ENCODE measurements at places on chromosomes 16 and 17.

GRCh38 chr17:13362341-13363122 lies 239.2 kb downstream of the HS3ST3A1 start:
- DNase-seq: no peak

DNA sequence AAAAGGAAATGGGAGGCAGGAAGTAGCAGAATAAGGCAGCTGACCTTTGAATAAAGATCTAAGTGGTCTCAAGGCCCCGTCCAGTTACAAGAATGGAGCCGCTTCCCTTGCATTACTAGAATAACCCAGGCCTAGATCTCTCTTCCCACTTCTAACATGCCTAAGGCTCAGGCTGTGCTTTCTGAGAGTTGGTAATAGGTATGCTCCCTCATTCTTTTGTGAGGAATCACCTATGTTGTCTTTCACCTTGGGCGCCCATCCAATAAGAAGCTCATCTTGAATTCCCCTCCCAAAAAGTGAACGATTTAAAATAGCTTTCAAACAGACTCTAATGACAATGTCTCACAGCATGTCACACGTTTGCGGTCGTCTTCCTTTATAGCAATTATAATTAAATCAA lies 101.2 kb downstream of the KCNJ2 start:
- DNase-seq: no peak

DNA sequence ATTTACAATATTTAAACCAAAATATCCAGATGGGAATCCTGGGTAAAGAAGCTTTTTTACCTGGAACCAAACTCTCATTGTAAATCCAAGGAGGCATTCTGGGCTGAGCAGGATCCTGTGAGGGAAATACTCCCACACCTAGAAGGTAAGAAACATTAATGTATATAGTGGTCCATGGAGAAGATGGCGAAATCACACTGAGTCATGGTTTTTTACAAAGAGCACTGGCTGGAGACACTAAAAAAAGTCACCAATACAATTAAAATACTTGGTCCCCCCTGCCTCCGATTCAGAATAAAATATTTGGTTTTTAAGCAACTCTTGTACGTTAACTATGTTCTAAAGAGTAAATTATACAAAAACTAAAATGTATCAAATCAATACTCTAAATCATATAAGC lies 32.9 kb downstream of the SYNRG start:
- no peak for DNase-seq

GRCh38 chr17:60253048-60253447 lies 103.3 kb downstream of the CA4 start:
- DNase-seq: no peak

GRCh38 chr17:63491977-63492618 lies 15.2 kb downstream of the ACE start:
- DNase-seq: no peak

DNA sequence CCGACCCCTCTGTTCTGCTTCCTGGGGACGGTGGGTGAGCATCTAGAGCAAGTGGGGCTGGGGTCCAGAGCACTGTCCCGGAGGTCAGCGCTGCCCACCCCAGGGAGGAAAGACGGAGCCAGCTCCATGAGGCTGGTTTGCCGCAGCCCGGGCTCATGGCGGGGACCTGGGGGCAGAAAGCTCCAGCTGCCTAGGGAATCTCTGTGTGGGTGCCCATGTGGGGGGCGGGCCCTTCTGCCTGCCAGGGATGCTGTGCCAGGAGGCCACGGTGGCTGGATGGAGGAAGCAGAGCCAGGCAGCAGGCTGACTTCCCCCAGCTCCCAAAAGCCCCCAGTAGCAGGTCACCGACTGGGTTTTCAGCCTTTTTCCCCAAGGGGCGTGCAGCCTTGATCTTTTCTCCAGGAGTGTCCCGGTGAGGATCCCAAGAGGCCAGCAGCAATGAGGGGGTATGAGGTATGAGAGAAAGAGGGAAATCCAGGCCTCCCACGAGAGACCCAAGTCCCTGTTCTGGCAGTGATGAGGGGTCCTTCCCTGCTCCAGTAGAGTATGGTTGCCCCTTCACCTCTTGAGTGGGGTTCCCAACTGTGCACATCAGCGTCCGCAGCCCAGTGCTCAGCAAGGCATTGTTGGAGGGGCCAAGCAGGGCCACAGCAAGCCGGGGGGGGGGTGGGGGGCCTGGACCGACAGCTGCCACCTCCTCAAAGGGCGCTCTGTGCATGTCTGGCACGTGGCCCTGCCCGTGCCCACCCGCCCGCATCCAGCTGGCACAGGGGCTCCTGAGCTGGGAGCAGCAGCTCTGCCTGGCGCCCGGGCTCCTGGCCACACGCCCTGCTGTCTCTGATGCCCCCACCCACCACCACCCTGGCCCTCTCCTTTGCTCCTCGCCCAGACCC lies 15.6 kb upstream of the BCAR1 start:
- DNase-seq: no peak

- DNase-seq: no peak
Observed at GRCh38 chr17:64368277-64368676, 22.4 kb downstream of the PECAM1 start.

- no peak for DNase-seq
Observed at GRCh38 chr17:81493198-81494038, 19.2 kb downstream of the ACTG1 start.

- DNase-seq: no peak
Observed at GRCh38 chr17:59641799-59642484, 22.2 kb downstream of the CLTC start.

- no peak for DNase-seq
Observed at GRCh38 chr16:24589997-24590396, 50.6 kb downstream of the RBBP6 start.

DNA sequence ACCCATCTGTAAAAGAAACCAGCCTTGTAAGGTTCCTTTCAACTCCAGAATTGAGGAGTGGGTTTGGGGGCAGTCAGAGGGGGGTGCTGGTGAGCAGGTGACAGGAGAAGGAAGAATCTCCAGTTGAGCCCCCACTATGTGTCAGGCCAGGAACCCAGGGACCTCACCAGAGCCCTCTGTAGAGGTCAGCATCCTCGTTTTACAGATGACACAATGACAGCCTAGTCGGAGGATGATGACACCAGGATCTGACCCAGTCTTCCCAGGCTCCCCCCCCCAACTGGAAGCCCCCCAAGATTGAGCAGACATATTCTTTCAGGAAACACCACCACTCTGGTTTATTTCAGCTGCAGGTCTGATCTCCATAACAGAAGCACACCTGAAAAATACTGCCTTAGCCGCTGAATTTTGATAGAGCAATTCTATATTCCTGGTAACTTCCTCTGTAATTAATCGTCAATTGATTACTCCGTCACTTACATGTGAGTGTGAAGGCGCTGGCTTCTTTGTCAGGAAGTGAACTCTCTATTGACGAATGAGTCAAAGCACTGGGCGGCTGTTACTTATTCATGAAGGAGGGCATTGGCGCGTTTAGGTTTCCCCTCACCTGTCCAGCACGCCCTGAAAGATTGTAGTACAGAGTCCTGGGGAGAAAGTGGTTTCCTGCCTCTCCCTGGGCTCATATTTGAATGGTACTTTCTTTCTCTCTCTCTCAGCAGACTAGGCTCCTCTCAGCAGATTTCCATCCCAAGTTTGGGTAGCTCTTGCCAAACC lies 21.2 kb downstream of the SOCS3 start:
- no peak for DNase-seq

- no peak for DNase-seq
Observed at GRCh38 chr16:14252860-14253259, 181.7 kb downstream of the MRTFB start.

GRCh38 chr16:70760221-70760620 lies 40.7 kb downstream of the VAC14 start:
- no peak for DNase-seq

DNA sequence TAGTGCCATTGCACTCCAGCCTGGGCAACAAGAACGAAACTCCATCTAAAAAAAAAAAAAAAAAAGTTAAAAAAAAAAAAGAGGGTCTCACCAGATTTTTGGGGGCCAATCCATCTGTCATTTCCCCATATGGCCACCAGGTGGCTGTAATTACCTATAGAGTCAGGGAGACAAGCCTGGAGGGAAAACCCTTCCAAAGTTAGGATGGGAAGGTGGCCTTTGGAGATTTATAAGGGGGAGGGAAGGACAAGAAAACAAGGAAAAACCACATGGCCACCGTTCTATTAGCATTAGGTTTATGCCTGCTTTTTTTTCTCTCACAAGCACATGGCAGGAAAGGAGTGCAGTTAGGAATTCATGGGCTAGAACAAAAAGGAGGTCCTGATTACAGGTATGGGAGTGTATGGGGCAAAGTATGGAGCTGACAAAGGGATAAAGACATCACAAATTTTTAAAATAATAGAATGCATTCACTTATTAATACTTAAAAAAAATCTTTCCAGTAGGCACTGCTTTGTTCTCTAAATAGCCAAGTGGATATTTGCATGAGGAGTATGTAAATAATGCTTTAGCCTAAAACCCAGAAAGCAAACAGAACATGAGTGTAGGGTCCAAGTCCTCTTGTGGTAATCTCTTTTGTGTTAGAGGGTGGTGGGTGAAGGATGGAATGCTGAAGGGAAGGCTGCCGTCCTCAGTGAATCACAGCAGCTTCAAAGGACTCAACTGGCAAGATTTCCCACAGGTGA lies 5.1 kb downstream of the CYB5D1 start:
- no peak for DNase-seq

GRCh38 chr17:76688165-76688622 lies 22.6 kb downstream of the MXRA7 start:
- no peak for DNase-seq

DNA sequence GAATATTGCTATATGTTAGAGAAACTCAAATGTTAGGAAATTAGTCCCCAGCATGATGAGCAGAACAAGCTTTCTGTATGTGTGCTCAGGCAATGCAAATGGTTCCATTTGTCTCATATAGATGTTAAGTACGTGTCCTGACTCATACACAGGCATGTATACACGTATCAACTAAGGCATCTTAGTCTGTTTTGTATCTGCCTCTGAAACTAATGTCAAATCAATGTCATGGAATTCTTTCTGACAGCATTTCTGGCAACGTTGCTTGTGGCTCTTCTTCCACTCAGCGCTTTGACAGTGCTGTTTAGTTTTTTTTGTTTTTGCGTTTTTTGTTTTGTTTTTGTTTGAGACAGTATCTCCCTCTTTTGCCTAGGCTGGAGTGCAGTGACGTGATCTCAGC lies 111.9 kb downstream of the CNTNAP4 start:
- no peak for DNase-seq

DNA sequence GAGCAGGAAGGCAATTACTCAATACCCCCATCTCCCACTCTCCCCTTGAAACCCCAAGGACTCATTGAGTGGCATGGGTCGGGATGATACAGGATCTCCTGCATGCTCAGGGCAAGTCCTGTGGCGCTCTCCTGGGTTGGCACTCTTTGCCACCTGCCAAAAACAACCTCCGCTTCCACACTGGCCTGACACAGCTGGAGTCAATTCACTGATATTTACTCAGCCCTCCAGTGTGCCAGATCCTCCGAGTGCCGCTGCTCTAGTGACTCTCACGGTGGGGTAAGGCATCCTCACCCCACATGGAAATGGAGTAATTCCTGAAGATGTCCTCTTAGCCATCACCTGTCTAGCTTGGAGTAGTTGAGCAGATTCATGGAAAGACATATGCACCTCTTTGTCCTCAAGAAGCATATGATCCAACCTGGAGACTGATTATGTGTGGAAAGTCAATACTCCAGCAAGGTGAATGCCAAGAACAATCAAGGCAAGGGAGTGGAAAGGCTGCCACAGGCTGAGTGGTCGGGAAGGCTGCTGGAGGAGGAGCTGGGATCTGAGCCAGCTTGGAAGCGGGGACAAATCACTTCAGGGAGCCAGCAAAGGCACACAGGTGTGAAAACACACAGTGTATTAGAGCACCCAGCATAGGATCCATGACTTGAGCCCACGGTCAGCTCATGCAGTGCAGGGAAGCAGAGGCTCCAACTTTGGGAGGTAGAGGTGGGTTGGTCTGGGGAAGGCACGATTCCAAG lies 12.6 kb upstream of the GOSR2 start:
- DNase-seq: no peak

- DNase-seq: no peak
Observed at GRCh38 chr16:6976716-6977115, 355.9 kb upstream of the RBFOX1 start.
